ENCODE measurements at places on chromosomes 1 and 21.

DNA sequence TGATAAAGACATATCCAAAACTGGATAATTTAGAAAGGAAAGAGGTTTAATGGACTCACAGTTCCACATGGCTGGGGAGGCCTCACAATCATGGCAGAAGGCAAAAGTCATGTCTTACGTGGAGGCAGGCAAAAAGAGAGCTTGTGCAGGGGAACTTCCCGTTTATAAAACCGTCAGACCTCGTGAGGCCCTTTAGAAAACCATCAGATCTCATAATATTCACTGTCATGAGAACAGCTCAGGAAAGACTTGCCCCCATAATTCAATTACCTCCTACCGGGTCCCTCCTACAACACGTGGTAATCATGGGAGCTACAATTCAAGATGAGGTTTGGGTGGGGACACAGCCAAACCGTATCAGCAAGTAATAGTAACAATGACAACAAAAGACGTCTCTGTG lies 88.2 kb upstream of the SLC25A33 start:
- DNase-seq = no peak

GRCh38 chr1:170556917-170557316 lies 25.0 kb downstream of the GORAB start:
- DNase-seq = no peak

DNA sequence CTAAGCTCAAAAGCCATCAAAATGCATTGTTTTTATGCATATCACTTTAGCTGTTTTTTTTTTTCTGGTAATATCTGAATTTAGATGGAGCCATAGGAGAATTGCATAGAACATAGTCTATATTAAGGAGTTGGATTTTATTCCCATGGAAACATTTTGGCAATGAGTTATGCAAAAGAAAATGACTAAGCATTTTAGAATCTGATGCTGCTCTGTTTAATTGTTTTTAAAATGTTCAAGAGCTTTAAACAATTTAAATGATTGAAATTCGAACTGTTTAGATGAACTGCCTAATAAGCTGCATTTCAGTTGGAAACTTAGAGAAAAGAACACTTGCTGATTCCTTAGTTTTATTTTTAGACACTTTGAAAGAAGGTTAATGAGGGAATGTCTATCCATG lies 1531.5 kb upstream of the B3GALT2 start:
- DNase-seq = no peak

GRCh38 chr1:111214074-111214801 lies 13.3 kb upstream of the CHI3L2 start:
- DNase-seq = no peak

GRCh38 chr21:18877917-18878316 lies 474.3 kb upstream of the TMPRSS15 start:
- DNase-seq = no peak

DNA sequence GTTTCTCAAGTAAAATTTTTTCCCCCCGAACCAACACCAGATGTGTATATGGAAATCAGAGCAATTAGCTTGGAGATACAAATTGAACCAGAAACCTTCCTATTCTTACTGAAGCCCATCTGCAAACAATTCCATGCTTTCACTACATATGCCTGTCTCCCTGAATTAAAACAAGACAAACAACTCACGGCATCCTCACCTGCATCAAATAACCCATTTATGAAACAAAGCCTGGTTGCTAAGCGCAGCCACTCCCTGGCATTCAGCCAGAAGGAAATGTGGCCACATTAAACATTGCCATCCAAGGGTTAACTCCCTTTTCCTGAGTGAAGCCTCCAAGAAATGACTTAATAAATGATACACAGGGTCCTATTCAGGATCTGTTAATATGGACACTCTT lies 55.3 kb downstream of the APP start:
- DNase-seq = no peak

GRCh38 chr1:243471026-243471685 lies 215.3 kb downstream of the SDCCAG8 start:
- DNase-seq = no peak

DNA sequence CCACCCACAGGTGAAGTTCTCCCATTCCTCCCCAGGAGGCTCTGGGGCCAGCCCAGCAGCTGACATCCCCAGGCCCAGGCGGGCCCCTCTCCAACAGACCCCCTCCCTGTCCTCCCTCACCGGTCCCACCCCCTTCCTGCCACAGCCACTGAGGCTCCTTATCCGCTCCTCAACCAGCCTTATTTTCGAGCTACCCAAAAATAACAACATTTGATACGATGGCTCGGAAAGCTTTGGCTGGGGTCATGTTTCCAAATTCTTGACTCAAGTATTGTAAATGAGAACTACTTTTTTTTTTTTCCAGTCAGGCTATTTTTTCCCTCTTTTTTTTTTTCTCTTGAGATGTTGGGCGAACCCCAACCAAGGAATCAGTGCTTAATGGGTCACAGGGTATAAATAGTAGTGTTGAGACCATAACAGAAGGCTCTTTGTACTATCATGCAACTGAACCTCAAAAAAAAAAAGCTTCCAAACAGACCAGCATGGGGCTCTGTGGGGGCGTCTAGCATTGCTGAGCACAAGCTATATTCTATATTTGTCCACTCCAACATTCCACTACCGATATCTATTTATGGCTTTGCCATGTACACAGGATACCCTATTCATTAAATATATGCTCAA lies 27.2 kb downstream of the IRF2BP2 start:
- no peak for DNase-seq

GRCh38 chr1:76901158-76901767 lies 34.0 kb downstream of the ST6GALNAC5 start:
- DNase-seq = peak; percentile 30

GRCh38 chr1:160951443-160952128 lies 3.0 kb downstream of the ITLN2 start:
- DNase-seq = peak; percentile 65

- no peak for DNase-seq
Measured at GRCh38 chr1:234213658-234214128, 159.6 kb upstream of the COA6 start.

GRCh38 chr1:112410673-112411072 lies 14.7 kb downstream of the CTTNBP2NL start:
- no peak for DNase-seq

- no peak for DNase-seq
Measured at GRCh38 chr1:217617126-217617525, 13.8 kb downstream of the GPATCH2 start.

- DNase-seq = no peak
Measured at GRCh38 chr21:31869750-31870149, 3.1 kb upstream of the HUNK start.

DNA sequence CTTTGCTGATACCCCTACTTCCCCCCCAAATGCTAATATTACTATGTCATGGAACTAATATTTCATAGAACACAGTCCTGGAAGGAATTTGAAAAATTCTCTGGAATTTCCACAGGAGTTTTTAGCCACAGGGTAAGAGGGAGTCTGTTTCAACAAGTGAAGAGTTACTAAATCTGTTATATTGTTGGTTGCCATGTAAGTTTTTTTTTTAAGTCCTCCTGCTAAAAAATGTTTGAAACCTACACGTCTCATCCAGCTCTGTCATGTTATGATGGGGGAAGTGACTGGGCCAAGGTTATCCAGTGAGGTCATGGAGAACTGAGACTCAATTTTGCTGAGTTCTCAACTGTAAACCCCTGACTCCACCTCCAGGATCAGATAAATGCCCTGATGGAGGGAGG lies 60.8 kb upstream of the USP24 start:
- no peak for DNase-seq

DNA sequence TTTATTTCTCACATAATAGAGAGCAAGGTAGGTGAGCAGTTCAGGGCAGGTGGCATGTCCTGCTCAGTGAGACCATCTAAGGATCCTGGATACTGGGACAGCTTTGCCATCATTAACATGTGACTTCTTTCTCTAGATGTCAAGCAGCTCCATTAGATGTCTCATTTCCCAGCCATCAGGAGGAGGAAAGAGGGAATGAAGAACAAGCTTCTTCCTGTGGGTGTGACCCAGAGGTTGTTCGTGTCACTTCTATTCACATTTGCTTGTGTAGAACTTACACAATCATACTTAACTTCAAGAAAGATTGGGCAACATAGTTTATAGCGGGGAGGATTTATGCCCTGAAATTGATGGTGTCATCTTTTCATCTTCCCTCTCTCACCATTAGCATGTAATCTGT lies 169.2 kb upstream of the B3GALT2 start:
- no peak for DNase-seq

GRCh38 chr1:97630948-97631347 lies 289.9 kb downstream of the DPYD start:
- no peak for DNase-seq

GRCh38 chr1:232793944-232794343 lies 11.3 kb upstream of the MAP10 start:
- DNase-seq = peak; percentile 44

DNA sequence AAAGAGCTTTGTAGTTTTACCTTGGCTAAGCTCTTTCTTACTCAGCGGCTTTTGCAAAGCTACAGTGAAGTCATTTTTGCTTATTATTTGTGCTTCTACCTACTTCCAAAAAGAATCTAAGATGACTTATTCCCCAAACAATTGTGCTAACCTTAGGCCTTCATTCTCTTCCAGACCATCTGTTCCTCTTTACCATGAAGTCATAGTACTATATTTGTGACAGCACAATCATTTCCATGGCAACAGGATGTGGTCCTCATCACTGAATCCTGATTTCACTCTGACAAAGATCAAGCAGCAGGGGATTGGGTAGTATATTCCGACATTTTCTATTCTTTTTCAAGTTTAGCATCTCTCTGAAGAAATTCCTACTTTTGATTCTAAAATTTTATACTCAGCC lies 24.8 kb upstream of the NMNAT2 start:
- no peak for DNase-seq

All from HTR-8/SVneo (cell line).